ENCODE measurements at places on chromosomes 4 and X.

DNA sequence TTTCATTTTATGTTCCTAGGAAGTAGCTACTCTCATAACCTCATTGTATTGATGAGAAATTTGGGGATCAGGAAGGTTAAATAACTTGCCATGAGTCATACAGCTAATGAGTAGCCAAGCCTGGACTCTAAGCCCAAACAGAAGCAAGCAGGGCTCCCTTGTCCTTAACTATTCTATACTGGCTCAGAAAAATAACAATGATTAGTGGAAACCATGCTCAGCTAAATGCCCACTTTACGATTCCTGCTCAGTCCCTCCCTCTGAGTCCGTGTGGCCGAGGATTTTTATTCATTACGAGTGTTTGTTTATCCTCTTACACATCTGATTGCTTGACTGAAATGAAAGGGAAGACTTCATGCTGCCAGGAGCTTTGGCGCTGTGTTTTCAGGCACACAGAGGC is 100.9 kb downstream of the SLC34A2 start:
- no peak for DNase-seq

DNA sequence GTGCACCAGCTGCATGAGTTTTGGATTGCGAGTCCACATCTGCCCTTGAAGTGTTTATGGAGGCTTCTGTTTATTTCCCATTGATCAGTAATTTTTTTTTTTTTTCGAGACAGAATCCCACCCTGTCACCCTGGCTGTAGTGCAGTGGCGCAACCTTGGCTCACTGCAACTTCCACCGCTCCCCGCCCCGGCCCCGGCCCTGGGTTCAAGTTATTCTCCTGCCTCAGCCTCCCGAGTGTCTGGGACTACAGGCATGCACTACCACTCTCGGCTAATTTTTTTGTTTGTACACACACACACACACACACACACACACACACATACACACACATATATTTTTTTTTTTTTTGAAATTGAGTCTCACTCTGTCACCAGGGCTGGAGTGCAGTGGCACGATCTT is 46.1 kb downstream of the SMAD1 start:
- DNase-seq: no peak

DNA sequence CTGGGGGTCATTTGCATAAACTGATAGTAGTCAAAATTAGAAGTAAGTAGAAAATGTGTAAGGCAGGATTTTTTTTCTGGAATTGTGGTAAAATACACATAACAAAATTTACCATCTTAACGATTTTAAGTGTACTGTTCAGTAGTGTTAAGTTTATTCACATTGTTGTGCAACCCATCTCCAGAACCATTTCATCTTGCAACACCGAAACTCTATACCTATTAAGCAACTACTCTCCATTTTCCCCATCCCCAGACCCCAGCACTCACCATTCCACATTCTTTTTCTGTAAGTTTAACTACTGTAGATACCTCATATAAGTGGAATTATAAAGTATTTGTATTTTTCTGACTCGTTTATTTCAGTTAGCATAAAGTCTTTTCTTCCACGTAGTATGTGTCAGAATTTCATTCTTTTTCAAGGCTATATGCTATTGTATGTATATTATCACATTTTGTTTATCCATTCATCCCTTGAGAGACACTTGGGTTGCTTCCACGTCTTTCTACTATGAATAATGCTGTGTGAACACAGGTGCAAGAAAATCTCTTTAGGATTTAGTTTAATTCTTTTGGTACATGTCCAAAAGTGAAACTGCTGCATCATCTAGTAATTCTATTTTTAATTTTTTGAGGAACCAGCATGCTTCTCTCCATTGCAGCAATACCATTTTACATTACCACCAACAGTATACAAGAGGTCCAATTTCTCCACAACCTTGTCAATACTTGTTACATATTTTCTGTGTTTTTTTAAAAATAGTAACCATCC is 39.1 kb upstream of the NSUN7 start:
- peak; percentile 22 for DNase-seq

DNA sequence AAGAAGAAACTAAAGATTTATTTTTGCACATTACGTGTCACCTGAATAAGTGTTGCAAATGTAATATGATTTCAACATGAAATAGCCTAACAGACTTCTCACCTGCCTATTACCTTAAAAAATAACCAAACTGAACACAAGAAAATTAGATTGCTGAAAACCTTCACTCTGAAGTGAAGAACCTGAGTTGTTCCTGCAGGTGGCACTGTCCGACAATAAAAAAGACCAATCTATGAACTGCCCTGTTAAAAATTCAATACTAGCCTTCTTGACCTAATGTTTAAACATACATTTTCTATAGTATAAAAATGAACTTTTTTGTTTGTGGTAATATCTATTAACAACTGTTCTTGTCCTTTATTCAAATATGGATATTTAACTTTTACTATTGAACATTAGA is 69.2 kb upstream of the PNPLA4 start:
- peak; percentile 38 for DNase-seq

DNA sequence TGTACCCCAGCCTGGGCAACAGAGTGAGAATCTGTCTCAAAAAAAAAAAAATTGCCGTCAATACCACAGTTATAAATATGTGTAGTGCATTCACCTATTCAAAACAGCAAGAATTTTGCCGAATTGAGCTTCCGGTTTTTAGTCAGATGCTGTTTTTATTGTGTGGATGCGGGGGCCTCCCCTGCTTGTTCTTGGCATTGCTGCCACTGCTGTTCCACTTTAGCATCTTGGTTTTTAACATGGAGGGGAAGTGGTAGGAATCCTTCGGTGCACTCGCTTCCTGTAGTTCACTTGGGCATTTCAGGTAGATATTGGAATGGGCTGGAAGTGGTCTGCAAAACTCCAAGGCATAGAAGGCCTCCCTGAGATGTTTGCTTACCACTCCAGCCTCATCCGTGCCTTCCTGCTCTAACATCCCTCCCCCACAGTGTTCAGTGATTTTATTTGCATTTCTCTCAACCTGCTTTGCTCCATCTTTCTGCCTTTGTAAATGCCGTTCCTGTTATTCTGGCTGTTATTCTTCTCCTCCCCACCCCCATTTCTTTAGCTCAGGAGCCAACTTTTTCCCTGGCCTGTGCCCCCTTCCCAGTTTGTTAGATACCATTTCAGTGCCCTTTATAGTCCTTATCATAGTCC is 25.5 kb downstream of the MOB1B start:
- DNase-seq: no peak
